CD4-positive, alpha-beta memory T cell (primary cell): ENCODE measurements at places on chromosomes 7 and 10. TPM values are rescaled to one million over a fixed set of nuclear protein-coding genes. Genes with fewer than 3 reads are reported as not detected.

CCDC172 gene
- total RNA-seq, result not detected

ADCY1 gene
- total RNA-seq, result not detected

- no peak for DNase-seq
Measured at GRCh38 chr10:47173929-47174442, 126.0 kb upstream of the GDF10 start.

GRCh38 chr7:28700790-28701203, 257.3 kb downstream of the TRIL start:
- no peak for DNase-seq

GRCh38 chr10:131003455-131003854, 308.1 kb downstream of the TCERG1L start:
- DNase-seq, result no peak

DNA sequence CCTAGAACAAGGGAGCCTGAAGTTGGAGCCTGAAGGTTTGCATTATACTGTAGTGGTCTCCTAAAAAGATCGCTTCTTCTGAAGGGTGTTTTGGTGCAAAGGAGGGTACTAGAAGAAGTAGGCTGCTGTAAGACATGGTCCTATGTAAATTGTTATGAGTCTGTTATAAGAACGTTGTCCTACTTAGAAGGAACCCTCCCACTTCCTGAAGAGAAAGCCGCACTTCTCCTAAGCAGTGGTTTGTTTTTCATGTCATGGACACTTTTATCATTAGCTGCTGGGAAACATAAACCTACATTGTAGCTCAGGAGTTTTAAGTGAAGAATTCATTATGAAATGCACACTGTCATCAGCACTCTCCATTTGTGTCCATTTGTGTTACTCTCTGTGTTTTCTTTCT, 129.1 kb upstream of the ITGB1 start:
- DNase-seq, result peak; percentile 46

- DNase-seq, result no peak
Measured at GRCh38 chr7:36281945-36282717, 107.5 kb upstream of the ANLN start.

- no peak for DNase-seq
Measured at GRCh38 chr7:151139071-151139790, 28.3 kb downstream of the GBX1 start.

DNA sequence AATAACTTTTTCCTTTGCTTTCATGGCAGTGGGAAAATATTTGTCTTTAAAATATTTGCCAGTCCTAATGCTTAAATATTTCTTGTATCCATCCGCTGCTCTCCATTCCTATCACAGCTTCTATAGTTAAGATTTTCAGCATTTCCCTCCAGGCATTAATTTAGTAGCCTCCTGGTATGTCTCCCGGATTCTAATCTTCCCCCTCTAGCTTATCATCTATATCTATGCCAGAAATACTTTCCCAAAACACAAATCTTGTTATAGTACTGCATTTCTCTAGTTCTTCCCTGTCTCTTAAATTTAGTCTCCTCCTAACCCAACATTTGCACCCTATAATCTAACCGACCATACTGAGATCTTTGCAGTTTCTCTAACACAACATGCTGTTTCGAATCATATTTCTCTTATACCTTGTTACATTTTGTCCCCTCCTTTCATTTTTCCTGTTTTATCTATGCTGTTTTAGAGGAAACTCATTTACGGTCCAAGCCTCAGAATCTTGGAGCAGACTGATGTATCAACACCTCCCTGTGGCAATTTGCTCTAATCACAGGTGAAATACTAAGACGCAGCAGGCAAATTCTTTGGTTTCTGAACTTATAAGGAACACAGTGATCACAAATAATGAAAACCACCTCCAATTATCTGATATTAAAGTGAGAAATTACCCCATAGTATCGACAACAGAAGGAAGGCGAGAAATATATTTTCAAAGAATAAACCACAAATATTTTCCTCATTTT, 10.3 kb downstream of the CNTNAP2 start:
- no peak for DNase-seq

DNA sequence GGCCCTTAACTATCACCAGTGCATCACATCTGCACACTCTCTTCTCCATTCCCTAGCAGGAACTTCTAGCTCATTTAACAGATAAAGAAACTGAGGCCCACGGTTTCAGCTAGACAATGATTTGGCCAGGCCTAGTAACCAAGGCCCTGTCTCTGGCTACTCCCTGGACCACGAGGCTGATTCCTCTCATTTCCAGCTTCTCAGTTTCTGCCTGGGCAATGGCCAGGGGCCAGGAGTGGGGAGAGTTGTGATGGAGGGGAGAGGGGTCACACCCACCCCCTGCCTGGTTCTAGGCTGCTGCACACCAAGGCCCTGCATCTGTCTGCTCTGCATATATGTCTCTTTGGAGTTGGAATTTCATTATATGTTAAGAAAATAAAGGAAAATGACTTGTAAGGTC, 13.5 kb downstream of the AQP1 start:
- no peak for DNase-seq

DNA sequence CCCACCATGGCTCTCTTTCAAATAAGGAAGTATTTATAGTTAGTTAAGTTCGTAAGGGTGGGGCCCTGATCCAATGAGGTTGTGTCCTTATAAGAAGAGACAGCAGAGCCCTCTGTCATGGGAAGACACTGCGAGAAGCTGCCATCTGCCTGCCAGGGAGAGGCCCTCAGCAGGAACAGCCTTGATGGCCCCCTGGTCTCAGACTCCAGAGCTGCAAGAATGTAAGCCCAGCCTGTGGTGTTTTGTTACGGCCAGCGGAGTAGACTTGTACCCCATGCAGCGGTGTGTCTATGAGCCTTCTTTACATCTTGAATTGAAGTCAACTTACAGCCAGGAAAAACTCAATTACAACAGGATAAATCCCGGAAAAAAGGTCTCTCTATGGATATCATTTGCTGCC, 14.3 kb upstream of the LARP4B start:
- no peak for DNase-seq

SSC4D gene
- not detected for total RNA-seq

DNA sequence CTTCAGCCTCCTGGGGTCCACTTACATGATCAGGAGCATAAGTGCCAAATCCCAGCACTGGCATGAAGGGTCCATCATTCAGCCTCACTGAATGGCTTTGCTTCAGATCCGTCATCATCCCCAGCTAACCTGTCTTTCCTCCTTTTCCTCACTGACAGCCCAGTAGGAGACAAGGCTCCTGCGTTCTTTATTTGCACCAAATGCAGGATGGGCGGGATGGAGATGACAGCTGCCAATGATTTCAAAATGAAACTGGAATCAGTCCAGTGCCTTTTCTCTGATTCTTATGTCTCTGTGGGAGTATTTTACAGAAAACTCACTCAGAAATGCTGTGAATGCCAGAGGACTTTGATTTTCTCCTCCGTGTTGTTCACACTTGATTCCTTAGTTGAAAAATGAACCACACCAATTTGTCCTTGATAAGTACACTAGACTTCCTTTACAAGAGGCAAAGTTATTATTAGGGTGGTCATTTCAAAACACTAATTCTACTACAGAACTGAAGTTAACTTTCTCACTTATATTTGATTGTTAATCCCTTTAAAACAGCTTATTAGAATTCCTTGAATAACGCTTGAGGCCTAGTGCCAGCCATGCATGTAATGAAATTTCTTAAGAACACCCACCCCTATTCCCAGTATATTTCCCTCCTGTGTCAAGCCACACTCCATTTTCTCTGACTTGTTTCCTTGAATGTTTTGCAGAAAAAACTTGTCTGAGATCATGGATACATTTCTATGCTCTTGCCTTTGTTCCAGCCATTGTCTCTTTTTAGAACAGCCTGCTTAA, at the start of gene AKR1C8:
TSS of gene AKR1C8 (minus strand) at position 164 of the 789 bp plus-strand sequence. CDS start at position 118, 46 bp downstream.
- DNase-seq, result no peak

OPALIN gene
- total RNA-seq, result not detected

DNA sequence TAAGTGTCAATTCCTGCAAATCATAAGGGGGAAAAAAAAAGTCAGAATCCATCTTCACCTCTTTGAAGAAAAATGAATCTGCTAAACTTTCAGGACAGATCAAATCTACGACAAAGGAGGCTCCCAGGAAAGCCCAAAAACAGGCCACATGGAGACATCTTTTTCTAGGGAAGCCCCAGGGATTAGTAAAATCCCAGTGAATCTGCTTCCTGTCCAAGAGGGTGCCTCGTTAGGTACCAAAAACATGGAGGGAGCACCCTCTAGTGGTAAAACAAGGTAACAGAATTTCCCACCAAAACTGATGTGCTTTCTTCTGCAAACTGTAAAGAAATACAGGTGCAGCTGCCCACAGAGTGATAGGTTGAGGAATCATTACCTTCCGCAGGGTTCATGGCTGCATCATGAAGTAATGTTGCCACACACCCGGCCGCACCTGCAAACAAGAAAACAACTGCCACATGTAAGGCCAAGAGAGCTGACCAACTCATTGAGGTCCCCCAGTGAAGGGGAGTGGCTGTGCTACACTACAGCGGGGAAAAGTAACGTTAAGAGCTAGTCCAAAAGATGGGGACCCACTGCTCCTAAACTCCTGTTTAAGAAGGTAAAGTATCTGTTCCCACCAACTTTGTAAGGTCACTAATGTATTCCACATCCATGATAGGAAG, 7.9 kb downstream of the SLC25A28 start:
- peak; percentile 46 for DNase-seq

DNA sequence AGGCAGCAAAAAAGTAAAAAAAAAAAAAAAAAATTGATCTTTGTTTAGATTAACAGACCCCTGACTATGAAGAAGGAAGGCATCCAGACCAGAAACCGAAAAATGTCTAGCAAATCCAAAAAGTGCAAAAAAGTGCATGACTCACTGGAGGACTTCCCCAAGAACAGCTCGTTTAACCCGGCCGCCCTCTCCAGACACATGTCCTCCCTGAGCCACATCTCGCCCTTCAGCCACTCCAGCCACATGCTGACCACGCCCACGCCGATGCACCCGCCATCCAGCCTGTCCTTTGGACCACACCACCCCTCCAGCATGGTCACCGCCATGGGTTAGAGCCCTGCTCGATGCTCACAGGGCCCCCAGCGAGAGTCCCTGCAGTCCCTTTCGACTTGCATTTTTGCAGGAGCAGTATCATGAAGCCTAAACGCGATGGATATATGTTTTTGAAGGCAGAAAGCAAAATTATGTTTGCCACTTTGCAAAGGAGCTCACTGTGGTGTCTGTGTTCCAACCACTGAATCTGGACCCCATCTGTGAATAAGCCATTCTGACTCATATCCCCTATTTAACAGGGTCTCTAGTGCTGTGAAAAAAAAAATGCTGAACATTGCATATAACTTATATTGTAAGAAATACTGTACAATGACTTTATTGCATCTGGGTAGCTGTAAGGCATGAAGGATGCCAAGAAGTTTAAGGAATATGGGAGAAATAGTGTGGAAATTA, 19.4 kb downstream of the GATA3 start:
- no peak for DNase-seq

SFMBT2 gene
- 22.3 TPM for total RNA-seq

DNA sequence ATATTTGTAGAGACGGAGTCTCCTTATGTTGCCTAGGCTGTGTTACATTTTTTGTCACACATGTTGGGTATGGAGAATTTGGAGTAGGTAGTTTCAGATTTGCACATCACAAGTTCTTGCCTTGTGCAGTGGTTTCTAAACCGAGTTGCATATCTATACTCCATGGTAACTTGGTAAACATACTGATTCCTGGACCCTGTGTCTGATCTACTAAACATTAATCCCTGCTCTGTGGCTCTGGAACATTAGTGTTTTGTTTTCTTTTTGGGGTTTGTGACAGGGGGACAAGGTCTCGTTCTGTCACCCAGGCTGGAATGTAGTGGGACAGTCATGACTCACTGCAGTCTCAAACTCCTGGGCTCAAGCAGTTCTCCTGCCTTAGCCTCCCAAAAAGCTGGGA, 24.7 kb downstream of the AUTS2 start:
- no peak for DNase-seq

- no peak for DNase-seq
Measured at GRCh38 chr10:13528875-13529713, at the start of gene BEND7. Gene BEND7 (minus strand): TSS chr10:13529014. CDS start chr10:13528533, 481 bp downstream.

DNA sequence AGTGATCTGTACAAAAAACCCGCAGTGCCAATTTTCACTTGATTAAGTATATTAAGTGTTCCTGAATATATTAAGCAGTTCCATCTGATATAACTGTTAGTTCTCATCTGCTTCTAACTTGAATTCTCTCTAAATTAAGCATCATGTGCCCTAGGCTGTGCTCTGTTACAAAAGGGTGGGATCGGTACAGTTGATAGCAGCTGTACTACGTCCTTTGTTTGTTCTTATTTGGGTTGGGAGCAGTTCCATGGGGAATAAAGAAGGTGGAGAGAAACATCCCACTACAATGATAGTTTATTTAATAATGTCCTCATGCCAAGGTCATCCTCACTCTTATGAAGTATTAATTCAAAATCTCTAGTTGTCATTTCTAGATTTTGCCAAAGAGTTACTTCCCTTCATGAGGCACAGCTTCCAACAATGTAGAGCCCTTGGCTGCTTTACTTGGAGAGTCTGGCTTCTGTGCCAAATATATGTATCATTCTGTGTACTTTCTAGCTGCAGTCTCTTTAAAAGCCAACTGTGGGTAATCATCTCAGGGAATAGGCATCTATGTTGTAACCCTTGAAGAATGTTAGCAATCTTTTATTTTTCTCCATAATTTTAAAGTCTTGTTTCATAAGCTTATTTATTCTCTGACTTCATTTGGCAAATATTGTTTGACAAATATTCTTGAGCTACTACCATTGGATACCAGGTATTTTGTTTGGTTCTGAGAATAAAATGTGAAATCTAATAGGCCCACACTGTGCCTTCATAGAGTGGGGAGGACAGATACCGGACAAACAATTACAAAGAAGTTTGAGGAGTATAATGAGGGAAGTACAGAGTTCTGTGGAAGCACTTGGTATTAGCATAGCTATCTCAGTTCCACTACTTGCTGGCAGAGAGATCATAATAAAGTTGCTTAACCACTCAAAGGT, 22.4 kb upstream of the AHR start:
- no peak for DNase-seq

- DNase-seq, result no peak
Measured at GRCh38 chr7:74134117-74134620, 40.0 kb upstream of the EIF4H start.

DNA sequence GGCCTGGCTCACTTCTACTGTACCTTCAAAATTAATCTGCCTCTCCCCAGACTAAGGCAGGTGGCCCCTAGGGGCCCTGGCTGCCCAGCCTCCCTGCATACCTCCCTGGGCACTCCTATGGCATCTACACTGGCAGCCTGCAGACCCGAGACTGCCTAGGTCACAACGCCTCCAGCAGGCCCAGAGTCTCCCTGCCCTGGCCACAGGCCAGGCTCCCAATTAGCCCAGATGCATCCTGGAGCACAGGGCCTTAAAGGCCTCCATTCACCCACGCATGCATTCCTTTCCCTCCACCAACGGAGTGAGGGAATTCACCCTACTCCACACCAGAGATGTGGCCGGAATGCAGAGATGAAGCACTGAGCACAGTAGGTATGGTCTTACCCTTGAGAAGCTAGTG, 1.9 kb downstream of the CHAT start:
- no peak for DNase-seq

ZNF12 gene
- 49.6 TPM for total RNA-seq

GRCh38 chr10:95818668-95819067, 62.7 kb downstream of the ENTPD1 start:
- DNase-seq, result no peak

- no peak for DNase-seq
Measured at GRCh38 chr7:1144269-1144771, 15.7 kb downstream of the ZFAND2A start.

- DNase-seq, result no peak
Measured at GRCh38 chr7:17392846-17393245, 94.4 kb downstream of the AHR start.

CUZD1 gene
- total RNA-seq, result 3.8 TPM
